Right atrium auricular region (tissue), 2 donors: ENCODE measurements at places on chromosomes 13 and 19. TPM values are rescaled to one million over a fixed set of nuclear protein-coding genes. Genes with fewer than 3 reads are reported as not detected.

GRCh38 chr19:37309834-37310575 is 60.9 kb upstream of the ZNF527 start:
- peaks cover 8% of the 10 kb centered on the region for H3K4me1 ChIP-seq
- no peak overlapping the region for H3K27ac ChIP-seq
- H3K36me3 ChIP-seq = no peaks in the 10 kb centered on the region

DNA sequence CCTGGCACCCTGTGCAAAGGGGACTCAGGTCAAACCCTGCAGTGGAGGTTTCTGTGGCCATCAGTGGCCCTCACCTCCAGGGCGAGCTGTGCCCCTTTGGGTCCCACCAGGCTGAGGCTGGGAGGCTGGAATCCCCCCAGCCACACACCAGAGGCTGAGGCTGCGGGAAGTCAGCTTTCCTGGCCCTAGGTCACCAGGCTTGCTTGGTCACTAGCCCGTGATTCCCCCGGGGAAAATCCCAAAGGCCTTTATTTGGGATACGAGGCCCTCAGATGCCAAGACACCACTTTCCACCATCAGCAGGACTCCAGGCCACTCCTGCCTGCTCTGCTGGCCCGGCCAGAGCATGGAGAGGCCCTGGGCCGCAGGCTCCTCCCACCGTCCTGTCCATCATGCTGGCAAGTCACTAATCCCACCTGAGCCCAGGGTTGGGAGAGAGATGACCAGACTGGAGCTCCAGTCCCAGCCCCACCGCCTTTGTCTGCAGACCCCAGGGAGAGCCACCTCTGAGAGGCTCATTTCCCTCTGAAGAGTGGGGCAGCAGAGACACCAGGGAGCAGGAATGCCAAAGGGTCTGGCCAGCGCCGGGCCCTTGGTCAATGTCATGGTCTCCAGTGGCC is 4.7 kb downstream of the NKPD1 start:
- no peaks in the 10 kb centered on the region for H3K36me3 ChIP-seq
- H3K27ac ChIP-seq = no peak overlapping the region
- H3K4me3 ChIP-seq = no peak overlapping the region
- peaks cover 32% of the 10 kb centered on the region for H3K4me1 ChIP-seq

GRCh38 chr19:34676697-34677385 is at the start of gene SCGB2B2:
Gene SCGB2B2, minus strand, starts transcription at chr19:34677159. Its CDS starts 82,596 bp downstream, at chr19:34594563.
- no peaks in the 10 kb centered on the region for H3K4me1 ChIP-seq
- H3K27me3 ChIP-seq = no peaks in the 10 kb centered on the region
- peak; percentile 78 for DNase-seq
- H3K36me3 ChIP-seq = peaks cover 28% of the 10 kb centered on the region

DNA sequence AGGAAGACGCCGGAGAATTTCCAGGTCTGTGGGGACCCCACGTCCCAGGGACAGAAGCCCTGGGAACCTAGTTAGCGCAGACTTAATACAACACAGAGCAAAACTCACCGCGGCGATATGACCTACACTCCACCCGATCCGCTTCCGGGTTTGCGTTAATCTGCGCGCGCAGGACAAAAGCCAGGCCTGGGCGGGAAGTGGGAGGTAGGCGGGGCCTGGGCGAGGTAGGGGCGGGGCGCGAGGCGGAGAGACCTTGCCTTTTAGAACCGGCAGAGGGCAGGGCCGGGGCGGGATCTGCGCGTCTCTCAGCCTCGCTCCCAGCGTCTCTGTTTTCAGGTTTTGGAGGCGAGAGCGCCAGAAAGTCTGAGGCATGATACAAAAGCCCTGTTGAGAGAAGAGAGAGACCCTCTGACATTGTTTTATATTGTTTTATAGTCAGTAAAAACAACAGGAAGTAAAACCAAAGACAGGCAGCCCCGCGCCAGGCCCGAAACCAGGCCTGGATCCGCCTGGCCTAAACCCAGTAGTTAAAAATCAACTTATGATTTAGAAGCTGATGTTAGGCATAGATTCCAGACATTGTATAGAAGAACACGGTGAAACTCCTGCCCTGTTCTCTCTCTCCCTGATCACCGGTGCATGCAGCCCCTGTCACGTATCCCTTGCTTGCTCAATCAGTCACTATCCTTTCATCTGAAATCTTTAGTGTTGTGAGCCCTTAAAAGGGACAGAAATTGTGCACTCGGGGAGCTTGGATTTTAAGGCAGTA is at the start of gene ZNF611:
TSS of gene ZNF611 (minus strand) at position 152 of the 769 bp plus-strand sequence. CDS start 19,150 bp downstream, outside the sequence.
- peak; percentile 99 for DNase-seq
- no peaks in the 10 kb centered on the region for H3K4me1 ChIP-seq
- H3K36me3 ChIP-seq = no peaks in the 10 kb centered on the region
- no peaks in the 10 kb centered on the region for H3K27me3 ChIP-seq
- H3K27ac ChIP-seq = peak within 1 kb of the TSS; percentile 89

- H3K27me3 ChIP-seq = no peaks in the 10 kb centered on the region
- H3K27ac ChIP-seq = no peak overlapping the region
- H3K4me3 ChIP-seq = no peak overlapping the region
- H3K4me1 ChIP-seq = no peaks in the 10 kb centered on the region
- no peak for DNase-seq
These were observed 125.5 kb upstream of the TRPC4 start for GRCh38 chr13:37995092-37995491.

GRCh38 chr19:11418549-11419506 is at the start of gene RGL3:
Gene RGL3, minus strand, starts transcription at chr19:11419314. Its CDS starts 36 bp downstream, at chr19:11419278.
- H3K4me3 ChIP-seq = peak within 1 kb of the TSS; percentile 55
- no peak for DNase-seq
- H3K27ac ChIP-seq = peak within 1 kb of the TSS; percentile 76
- peaks cover 6% of the 10 kb centered on the region for H3K27me3 ChIP-seq

DNA sequence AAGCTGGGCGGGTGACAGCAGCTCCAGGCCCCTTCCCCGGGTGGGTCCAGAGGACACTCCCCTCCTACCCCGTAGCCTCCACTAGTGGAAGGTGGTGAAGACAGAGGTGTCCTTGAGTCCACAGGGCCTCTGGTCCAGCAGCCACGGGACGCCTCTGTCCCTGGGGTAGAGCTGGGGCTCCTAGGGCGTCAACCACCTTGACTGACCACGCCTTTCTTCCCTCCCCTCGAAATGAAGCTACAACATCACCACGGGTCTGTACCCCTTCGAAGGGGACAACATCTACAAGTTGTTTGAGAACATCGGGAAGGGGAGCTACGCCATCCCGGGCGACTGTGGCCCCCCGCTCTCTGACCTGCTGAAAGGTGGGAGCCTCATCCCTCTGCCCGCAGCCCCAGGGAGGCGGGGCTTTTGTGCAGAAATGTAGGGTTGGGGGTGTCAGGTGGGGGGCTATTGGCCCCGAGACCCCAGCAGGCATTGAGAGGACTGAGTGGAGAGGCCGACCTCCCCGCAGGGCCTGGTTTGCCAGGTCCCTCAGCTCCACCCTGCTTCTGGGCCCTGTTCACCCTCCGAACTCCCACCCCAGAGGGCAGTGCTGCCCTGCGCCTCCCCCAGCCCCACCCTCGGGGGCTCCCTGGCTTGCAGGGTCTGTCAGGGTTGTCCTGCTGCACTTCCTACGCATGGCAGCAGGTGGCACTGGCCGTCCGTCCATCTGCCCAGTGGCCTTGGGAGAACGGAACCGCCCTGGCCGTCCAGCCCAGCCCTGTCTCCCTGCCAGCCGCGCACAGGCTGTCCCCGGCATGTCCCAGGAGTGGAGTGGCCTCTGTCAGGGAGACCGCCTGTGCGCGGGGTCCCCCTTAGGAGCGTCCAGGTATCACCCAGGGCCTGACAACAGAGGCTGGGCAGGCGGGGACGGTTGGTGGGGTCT is 15.7 kb downstream of the STK11 start:
- peak; percentile 77 for DNase-seq
- H3K27me3 ChIP-seq = no peaks in the 10 kb centered on the region
- H3K27ac ChIP-seq = peak overlapping the region; percentile 57
- peaks cover 41% of the 10 kb centered on the region for H3K36me3 ChIP-seq
- H3K4me1 ChIP-seq = peaks cover 63% of the 10 kb centered on the region

DNA sequence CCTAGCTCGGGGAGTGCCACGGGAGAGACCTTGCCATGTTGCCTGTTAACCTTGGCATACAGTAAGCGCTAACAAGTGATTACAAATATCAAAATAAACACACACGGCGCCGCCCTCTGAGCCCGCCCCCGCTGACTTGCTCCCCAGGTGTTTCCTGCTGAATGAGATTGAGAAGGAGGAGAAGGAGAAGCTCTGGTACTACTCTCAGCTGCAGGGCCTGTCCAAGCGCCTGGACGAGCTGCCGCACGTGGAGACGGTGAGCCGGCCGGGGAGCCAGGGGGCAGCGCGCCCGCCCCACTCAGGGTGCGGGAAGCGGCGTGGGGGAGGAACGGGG is 5.0 kb downstream of the APC2 start:
- peaks cover 44% of the 10 kb centered on the region for H3K27me3 ChIP-seq
- no peak overlapping the region for H3K4me3 ChIP-seq
- no peaks in the 10 kb centered on the region for H3K36me3 ChIP-seq
- peaks cover 41% of the 10 kb centered on the region for H3K4me1 ChIP-seq

DNA sequence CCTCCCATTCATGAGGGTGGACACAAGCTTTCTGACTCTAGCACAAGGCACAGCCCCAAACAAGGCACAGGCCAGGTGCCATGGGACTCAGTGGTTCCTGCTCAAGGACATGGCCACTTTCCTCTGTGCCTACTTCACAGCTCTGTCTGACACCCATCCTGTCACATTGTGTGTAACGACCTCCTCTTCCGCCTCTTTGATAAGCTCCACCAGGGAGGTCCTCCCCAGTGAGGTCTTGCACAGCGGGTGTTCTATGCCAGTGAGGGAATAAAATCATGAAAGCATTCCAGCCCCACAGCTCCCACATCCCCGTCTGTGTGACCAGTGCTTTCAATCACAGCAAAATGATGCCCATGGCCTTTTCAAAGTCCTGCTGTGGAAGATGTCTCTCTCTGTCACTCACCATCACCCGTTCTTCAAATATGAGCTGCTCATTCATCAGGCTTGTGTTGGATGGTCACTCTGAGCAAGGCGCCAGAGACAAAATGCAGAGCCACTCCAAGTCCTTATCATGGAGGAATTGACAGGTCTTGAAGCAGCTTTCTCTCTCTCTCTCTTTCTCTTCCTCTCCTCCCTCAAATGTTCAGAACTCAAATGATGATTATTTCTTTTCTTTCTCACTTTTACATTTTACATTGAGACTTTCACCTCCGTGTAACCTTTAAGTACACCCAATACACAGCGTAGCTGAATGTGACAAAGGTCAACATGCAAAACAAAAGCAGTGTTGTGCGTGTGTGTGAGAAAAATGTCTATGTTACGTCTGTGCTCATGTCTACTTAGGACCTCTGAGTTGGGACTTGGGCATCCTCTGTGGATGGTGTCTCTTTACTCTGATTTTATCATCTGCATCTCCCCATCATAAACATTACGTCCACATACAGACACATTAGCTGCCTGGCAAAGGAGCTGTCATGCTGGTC is 8.0 kb upstream of the SPATA13 start:
- no peaks in the 10 kb centered on the region for H3K27me3 ChIP-seq
- no peak overlapping the region for H3K27ac ChIP-seq
- H3K36me3 ChIP-seq = no peaks in the 10 kb centered on the region
- no peaks in the 10 kb centered on the region for H3K4me1 ChIP-seq
- H3K4me3 ChIP-seq = no peak overlapping the region

- H3K36me3 ChIP-seq = no peaks in the 10 kb centered on the region
- no peaks in the 10 kb centered on the region for H3K27me3 ChIP-seq
- no peak for DNase-seq
- no peak overlapping the region for H3K4me3 ChIP-seq
These were observed 2.2 kb upstream of the LSR start for GRCh38 chr19:35246466-35247092.

DNA sequence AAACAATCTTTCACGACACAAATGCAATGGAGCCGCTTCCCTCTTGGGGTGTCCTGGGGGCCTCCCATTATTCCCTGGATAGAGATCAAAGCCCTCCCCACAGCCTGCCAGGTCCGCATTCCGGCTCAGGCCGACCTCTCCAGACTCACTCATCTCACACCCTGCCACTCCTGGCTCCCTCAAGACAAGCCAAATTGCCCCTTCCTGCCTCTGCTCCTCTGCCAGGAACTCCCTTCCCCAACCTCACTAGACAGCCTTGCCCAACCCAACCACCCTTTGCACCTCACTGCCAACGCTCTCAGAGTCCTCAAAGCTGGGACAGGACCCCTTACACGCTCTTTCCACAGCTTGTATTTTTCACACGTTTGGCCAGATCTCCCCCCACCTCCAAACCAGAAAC is 1.5 kb downstream of the ABHD17A start:
- H3K36me3 ChIP-seq = peaks cover 5% of the 10 kb centered on the region
- DNase-seq = no peak
- H3K4me3 ChIP-seq = peak overlapping the region; percentile 92

DNA sequence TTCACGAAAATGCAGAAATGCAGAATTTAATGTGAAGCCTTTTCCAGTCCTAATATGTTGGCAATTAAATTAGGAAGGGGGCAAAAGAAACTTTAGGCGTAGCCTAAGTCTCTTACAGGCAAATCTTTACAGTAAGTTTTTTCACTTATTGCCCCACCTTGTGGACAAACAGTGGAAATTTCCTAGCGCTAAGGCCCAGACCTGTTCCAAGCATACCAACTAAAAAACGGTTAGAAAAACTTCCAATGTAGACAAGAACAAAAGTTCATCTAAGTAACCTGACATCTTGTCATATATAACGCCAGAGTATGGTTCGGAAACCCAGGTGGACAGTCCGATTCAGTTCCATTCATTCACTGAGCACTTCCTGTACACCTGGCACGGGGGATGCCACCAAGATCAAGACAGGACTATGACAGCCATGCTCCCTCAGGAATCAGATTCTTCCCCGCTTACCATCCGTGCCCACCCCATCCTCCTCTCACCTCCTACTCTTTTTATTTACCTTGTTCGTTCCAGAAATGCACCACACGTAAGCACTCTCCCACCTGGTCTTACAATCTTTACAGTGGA is 4.9 kb downstream of the ZAR1L start:
- no peak for DNase-seq
- no peaks in the 10 kb centered on the region for H3K4me1 ChIP-seq
- no peak overlapping the region for H3K27ac ChIP-seq
- H3K4me3 ChIP-seq = no peak overlapping the region
- no peaks in the 10 kb centered on the region for H3K36me3 ChIP-seq

DNA sequence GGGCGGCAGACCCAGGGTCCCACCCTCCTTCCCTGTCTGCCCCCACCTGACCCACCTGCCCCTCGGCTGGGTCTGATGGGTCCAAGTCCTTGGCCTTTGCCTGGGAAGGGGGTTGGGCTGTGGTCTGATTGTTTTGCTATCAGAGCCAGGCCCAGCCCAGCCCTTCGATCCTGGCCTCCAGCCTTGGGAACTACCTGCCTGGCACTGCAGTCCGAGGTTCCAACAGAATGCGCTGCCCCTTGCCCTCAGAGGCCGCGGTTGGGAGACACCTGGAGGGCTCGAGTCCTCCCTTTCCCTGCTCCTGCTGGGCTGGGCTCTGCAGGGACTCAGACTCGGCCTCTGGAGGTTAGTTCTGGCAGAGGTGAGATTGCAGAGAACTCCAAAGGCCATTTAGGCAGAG is 1.6 kb downstream of the CCL25 start:
- no peak for DNase-seq
- H3K4me3 ChIP-seq = no peak overlapping the region
- H3K4me1 ChIP-seq = no peaks in the 10 kb centered on the region
- no peaks in the 10 kb centered on the region for H3K36me3 ChIP-seq

CYP2S1 gene
- 1.6 TPM for total RNA-seq

CFAP97D2 gene
- total RNA-seq = not detected

BEST2 gene
- not detected for total RNA-seq

SIGLEC12 gene
- not detected for total RNA-seq

PNMA8B gene
- 1.7 TPM for total RNA-seq

TUBB4A gene
- total RNA-seq = 0.83 TPM

CYP2F1 gene
- not detected for total RNA-seq

ZSWIM9 gene
- 2.8 TPM for total RNA-seq

SIAH3 gene
- not detected for total RNA-seq

WASF3 gene
- total RNA-seq = 11.8 TPM
